ENCODE measurements at places on chromosomes 2 and 18.

GRCh38 chr18:35045121-35045520 lies 3.9 kb downstream of the MAPRE2 start:
- no peak for DNase-seq

- no peak for DNase-seq
These were observed 229.1 kb upstream of the RBBP8 start for GRCh38 chr18:22703883-22704585.

GRCh38 chr18:48932822-48933510 lies 17.8 kb downstream of the SMAD7 start:
- DNase-seq, result no peak

- DNase-seq, result no peak
These were observed 24.6 kb upstream of the LBH start for GRCh38 chr2:30206461-30207430.

DNA sequence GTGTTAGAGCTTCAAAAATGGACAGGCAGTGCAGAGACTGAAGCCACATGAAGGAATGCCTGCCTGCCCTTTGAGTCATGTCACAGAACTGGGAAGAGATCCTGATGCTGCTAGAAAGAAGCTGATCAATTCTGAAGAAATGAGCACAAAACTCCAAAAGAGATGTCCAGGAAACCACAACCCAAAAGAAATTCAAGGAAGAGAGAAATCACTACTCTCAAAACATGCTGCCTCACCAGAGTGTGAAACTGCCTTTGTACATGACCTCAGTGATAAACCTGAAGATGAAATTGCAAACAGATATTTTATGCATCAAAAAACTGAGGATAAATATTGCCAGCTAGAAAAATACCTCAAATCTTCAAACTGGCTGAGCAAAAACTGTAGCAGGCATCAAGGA lies 20.5 kb downstream of the USP40 start:
- DNase-seq, result no peak

All from epithelial cell of prostate (primary cell).